Inflammatory macrophage treated with lipopolysaccharide for 4 hours (primary cell): ENCODE measurements at places on chromosomes 5 and 9.

DNA sequence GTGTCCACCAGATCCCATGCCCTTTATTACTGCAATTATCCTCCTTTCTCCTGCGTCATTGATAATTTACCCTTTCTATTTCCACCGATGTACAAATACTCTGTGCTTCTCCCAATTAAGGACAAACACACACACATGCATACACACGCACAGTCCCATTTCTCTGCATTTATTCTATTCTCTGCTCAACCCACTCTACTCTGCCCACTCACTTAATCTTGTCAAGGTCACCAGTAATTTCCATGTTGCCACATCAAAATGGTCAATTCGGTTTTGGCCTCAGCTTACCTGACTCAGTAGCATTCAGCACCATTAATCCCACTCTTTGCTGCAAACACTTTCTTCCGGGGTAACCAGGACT, 14.6 kb upstream of the STRBP start:
- DNase-seq: no peak

- DNase-seq: no peak
Measured at GRCh38 chr9:124960409-124960752, 19.5 kb upstream of the GOLGA1 start.

GRCh38 chr5:34011536-34011935, 3.7 kb upstream of the AMACR start:
- DNase-seq: no peak

GRCh38 chr5:89712134-89712700, 697.3 kb downstream of the CETN3 start:
- DNase-seq: no peak

DNA sequence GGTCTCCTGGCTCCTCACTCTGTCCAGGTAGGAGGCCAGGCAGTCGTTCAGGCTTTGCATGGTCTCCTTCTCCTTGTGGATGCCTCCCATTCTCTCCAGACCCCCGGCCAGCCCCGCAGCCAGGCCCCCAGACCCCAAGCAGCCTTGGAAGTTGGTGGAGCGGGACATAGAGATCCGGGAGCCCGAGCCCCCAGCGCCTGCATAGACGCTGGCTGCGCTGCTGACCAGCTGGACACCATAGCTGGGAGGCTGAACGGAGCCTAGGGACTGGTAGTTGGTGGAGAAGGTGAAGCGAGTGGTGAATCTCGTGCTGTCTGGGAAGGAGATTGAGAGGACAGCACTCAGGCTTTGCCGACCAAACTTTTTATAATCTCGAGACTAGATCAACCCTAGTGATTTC, 35.9 kb downstream of the FOXI1 start:
- DNase-seq: no peak

DNA sequence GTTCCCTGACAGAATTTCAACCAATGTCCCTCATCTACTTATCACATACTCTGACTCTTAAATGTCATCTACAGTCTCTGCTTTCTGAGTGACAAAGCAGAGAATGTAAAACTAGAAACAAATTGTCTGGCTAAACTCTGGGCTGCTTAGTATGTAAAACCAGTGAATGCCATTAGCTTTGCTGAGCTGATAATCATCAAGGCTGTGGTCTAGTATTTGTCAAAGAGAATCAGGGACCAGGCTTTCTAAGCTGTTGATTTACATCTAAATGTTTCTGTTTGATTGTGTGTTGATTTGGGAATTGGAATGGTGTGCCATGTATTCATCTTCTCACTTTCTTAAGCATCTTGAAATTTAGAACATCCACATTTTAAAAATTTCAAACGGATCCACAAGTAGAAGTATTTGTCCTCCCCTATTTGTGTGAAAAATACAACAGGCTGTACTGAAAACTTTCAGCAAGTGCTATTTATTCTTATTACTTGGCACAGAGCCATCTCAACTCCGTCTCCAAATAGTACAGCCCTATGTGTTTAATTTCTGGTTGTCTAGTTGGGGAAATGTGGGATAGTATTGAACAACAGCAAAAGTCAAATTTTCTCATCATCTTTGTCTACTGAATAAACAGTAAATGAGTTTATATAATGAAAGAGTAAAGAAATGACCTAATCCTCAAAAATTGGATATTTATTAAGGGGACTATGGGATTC, 251.5 kb downstream of the KCTD16 start:
- no peak for DNase-seq

GRCh38 chr5:139863855-139864558, 68.4 kb downstream of the PSD2 start:
- peak; percentile 40 for DNase-seq

DNA sequence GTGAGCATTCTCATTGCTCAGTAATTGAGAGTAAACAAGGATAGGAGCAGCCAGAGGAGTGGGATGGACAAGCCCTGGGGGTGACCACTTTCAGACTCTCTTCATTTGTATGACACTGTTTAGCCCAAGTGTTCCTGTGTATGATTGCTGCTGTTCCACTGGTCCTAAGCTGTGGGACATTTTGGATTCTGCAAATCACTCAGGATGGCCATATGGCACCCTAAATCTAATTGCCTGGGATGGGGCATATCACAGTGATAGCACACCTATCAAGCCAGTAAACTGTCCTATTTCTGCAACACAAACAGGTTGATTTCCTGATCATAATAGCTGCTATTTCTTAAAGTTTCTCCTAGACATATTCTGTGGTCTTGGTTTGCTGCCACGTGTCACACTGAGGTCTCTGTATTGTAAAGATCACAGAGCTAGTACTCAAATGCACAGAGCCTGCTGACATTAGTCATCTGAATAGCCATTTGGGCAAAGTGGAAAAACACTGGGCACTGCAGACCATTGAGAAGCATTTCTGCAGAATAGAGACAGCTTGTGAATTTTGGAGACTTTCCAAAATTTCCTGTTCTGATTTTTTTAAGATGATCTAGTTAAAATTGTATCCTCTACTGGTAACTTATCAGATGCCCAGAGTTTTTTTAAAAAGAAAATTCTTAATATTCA, 320.2 kb downstream of the RFX3 start:
- no peak for DNase-seq

DNA sequence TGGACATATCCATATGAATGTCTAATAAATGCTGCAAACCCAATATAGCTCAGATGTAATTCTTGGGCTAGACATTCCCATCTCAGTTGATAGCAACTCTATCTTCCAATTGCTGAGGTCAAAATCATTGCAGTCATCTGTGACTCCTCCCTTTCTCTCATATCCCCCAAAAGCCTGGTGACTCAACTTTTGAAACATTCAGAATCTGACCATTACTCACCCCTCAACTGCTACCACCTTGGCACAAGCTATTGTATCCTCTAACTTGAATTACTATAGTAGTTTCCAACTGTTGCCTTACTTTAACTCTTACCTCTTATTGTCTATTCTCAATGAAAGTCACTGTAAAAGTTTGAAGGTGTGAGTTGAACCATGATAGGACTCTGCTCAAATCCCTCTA, 600.1 kb upstream of the RGMB start:
- no peak for DNase-seq

DNA sequence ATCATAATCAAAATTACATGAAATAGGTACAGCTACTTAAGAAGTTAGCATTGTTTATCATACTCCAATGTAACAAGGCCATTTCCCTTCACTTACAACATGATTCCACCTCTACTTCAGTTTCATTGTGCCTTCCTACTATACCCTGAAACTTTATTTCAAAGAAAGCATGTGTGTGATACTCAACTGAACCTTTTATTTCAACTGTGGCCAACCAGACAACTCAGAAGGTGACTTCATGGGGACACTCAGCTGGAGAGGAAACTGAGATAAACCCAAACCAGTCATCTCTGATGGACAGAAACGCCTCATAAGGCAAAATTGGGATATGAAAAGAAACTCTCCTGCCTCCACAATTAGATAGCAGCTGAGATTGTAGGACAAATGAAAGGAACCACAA, 5.9 kb upstream of the TTC23L start:
- no peak for DNase-seq

GRCh38 chr5:16980983-16981382, 44.9 kb upstream of the MYO10 start:
- DNase-seq: no peak

DNA sequence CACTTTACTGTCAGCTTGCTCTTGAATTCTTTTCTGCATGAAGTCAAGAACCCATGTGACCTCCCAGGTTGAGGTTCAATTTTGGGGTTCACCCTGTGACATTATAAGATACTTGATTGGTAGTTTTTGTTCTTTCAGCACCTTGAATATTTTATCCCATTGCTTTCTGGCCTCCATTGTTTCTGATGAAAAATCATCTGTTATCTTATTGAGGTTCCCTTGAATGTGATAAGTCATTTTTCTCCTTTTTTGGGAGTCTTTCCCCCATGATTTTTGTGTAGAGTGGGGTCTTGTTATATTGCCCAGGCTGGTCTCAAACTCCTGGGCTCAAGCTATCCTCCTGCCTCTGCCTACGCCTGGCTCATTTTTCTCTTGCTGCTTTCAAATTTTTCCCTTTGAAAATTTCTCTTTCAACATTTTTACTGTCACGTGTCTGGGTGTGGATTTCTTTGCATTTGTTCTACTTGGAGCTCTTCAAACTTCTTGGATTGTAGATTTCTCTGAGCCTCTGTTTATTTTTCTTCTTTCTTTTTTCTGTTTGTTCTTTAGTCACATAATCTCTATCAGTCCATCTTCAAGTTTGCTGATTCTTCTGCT, 20.8 kb upstream of the SLC44A1 start:
- DNase-seq: no peak

DNA sequence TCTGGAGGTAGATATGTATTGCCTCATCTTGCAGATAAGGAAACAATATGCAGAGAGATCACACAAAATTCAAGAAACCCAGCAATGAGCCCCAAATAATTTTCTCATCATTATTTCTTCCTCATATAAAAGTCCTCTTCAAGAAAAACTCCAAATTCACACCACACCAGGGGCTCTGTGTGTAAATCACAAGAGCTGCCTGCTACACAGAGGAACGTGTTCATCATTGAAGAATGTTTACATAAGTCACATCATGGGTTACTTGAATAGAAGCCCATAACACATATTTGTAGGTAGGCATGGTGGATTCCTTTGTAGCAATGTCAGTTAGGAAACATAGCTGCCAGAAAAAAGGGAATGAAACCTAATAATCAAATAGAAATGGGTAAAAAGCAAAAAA, 308.1 kb upstream of the TLE4 start:
- DNase-seq: no peak

- no peak for DNase-seq
Measured at GRCh38 chr5:88957013-88957412, 74.0 kb upstream of the MEF2C start.

DNA sequence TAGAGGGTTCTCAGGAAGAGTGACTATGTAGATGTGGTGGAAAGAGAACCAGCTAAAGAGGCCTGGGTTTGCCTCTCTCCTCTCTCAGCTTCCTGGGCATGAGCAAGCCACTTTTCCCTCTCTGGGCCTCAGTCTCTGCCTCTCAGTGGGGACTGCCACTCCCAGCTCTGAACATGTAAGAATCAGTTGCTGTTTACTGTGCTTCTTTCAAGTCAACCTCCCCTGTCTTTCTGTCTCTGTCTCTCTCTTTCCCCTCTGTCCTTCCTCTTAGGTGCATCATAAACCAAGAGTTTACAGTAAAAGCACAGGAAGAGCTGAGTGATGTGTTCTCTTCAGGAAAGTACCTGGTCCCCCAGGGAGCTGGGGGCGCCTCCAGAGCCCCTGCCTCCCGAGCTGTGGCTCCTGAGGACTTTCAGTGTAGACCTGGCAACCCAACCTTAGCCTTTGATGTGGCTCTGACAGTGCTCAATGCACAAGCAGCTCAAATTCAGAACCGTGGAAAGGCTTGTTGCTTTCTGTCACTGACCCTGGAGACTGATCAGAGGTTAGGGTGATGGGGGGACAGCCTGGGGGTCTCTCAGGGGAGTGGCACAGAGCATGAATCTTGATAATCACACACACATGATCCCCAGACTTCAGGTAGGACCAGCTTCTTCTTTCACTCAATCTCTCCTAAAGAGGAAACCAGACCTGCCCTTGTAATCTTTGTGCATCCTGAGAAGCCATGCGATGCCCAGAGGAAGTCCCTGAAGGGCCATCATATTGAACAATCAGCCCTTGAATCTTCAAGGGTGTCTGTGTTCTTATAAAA, 59.4 kb upstream of the TNFSF8 start:
- no peak for DNase-seq

GRCh38 chr5:135826994-135827671, 7.3 kb upstream of the SLC25A48 start:
- DNase-seq: no peak

GRCh38 chr5:33291216-33292000, 149.4 kb upstream of the TARS1 start:
- no peak for DNase-seq

- no peak for DNase-seq
Measured at GRCh38 chr5:176695073-176695472, 47.8 kb downstream of the TSPAN17 start.

GRCh38 chr5:42923710-42924109, 112.0 kb upstream of the SELENOP start:
- no peak for DNase-seq

DNA sequence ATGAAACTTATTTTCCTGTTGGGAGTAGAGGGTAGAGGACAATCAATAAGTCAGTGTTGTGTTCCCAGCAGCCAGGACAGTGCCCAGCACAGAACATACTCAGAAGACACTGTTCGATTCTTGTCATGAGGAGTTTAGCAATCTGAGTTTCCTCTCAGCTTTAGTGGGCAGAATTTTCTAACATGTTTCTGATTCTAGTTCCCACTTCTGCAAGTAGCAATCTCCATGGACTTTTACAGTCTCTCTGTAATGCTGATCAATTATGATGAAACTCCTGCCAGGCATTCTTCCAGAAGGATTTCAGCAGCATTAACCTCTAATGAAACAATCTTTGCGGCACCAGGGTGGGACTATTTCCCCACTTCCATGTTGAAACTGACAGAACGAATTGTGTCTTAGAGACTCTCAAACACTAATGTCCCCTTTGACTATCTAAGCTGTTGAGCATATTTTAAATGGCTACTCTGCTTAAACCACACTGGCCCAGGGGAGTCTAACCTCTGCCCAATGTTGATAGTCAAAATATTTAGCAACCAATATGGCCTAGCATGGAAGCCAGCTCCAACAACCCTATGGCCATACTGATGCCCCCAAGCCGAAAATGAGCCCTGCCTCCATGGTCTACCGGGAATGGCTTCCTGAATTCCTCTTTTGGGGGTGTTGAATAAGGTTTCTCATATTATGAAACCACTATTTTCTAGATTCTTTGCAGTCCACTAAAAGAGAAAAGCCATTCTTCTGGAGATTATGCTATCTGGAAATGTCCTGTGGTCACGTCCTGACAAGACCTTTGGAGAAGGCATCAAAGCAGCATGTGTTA, 484.3 kb downstream of the BNC2 start:
- peak; percentile 55 for DNase-seq

DNA sequence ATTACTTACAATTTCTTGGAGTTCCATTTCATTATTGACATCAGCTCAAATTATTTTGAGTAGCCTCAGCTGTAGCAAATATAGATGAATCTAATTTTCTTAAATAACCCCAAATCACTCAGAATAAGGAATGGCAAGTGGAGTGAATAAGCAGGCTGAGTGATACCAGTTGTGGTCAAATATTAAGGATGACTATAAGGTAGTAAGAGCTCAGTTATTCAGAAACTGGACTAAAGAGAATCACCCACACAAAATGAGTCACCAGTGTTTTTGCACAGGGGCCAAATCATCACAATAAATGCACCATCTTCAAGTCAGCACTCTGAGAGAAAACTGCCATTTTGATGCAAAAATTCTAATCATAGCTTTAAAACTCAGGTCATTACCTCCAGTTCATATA, 128.9 kb upstream of the TARS1 start:
- peak; percentile 46 for DNase-seq
